Activated T-cell treated with anti-CD3 and anti-CD28 coated beads, Interleukin-2, amount 50 U/mL, for 1 hour (primary cell): ENCODE measurements at places on chromosomes 7 and 10.

- DNase-seq: no peak
Observed at GRCh38 chr10:68139448-68140272, 30.4 kb downstream of the MYPN start.

DNA sequence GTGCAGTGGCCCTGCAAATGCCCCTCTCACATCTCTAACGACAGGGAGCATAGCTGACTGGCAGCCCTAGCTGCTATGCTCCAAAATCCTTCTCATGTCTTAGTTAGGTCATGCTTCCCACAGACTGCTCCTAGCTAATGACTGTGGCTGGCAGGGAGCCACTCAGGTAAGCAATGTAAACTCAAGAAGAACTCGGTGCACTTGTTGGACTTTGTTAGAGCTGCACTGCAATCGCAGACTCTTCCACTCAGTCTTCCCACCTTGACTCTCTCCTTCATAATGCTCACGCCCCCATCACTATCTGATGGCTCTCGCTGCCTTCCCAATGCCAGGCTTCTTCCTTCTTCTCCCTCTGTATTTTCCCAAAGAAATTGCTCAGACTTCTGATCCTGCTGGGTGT, 24.0 kb downstream of the OR9A2 start:
- DNase-seq: no peak

DNA sequence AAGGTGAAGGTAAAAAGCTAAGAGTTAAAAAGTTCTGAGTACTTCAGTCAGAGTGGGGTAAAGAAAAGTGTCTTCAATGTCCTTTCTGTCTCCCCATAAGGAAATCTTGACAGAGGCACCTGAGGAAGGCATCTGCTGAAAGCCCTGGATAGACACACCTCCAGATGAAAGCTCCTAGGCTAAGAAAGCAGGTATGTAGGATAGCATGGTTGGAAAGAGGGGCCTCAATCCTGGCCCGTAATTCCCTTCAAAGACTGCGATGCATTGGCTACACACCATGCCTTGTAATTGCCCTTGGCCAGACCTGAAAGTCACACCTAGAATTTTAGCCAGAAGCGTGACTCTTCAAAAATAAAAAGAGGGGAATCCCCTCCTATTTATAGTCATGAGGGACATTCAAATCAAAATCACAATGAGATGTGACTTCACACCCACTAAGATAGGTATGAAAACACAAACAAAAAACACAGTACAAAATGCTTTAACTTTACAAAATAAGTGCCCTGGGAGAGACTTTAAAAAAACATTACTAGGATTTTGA, 809.7 kb downstream of the IPMK start:
- no peak for DNase-seq

- no peak for DNase-seq
Observed at GRCh38 chr10:28938745-28939144, 261.4 kb downstream of the BAMBI start.

DNA sequence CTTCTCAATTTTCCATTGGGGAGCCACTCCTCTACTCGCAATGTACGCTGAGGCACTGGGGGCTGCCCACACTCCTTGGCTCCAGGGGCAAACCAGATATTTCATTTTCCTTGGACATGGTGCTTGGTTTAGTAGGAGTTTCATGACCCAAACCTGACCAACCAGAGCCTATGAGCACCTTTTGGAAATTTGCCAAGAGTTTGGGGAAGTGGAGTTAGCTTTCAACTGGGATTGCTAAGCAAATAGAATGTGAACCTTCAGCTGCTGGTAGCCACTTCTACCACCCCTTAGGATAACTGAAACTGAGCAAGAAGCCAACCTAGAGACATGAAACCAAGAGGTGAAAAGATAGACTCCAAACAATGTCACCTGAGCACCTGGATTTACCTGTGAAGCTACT, 74.9 kb upstream of the COL13A1 start:
- no peak for DNase-seq

GRCh38 chr7:1777122-1777521, 107.0 kb downstream of the ELFN1 start:
- DNase-seq: no peak

- no peak for DNase-seq
Observed at GRCh38 chr7:45145881-45146280, 11.7 kb upstream of the RAMP3 start.

DNA sequence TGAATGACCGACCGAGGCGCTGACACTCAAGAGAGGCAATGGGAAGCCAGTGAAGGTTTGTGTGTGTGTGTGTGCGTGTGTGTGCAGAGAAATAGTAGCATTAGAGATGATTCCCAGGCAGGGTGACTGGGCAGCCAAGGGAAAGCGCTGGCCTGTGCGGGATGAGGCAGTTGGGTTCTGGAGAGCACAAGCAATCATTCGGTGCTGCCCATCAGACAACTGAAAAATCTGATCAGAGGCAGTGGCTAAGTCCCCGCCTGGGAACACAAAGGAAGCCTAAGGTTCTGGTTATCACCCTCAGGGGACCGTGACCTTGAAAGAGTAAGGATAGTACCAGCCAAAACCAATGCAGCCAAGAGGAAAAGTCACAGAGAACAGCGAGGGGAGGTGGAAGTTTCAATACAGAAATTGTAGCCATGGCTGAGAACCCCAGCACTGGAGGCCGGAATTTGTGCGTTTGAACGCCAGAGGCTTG, 868 bp upstream of the PDCD4 start:
- DNase-seq: no peak

GRCh38 chr7:2757361-2757903, 69.4 kb downstream of the AMZ1 start:
- DNase-seq: no peak

DNA sequence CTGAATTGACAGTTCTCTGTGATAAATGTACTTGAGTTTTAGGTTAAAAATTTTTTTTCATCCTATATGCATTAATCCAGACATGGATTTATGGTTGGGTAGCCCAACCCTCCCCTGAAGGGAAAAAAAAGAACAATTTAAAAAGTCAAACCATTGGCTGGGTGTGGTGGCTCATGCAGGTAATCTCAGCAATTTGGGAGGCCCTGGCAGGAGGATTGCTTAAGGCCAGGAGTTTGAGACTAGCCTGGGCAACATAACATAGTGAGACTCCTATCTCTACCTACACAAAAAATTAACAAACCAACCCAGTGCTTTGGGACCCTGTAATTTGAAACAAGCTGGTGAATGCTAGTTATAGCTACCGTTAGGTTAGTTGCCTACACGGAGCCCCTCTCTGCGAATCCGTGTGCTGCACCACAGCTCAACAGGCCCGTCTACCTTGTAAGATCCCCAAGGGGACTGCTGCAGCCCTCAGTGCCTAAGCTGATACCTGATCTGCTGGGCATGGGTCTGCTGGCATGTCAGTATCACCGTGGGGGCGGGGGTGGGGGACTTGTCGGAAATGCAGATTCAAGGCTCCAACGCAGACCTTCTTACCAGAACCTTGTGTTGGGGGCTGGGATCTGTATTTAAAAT, 32.8 kb downstream of the TSPAN14 start:
- DNase-seq: peak; percentile 16

DNA sequence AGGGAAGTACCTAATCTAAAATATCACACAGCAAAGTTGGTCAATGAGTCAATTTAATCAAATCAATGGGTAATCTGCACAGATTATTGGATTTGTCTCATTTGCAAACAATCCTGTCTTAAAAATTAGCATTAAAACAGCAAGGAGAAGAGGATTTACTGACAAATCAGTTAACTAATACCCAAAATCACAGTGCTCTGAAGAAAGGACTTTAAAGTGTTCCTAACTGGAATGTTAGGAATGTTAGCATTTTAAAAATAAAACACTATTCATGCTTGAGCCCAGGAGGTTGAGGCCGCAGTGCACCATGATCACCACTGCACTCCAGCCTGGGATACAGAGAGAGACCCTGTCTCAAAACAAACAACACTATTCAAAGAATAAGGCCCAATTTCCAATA, 83.1 kb downstream of the CHCHD3 start:
- no peak for DNase-seq

DNA sequence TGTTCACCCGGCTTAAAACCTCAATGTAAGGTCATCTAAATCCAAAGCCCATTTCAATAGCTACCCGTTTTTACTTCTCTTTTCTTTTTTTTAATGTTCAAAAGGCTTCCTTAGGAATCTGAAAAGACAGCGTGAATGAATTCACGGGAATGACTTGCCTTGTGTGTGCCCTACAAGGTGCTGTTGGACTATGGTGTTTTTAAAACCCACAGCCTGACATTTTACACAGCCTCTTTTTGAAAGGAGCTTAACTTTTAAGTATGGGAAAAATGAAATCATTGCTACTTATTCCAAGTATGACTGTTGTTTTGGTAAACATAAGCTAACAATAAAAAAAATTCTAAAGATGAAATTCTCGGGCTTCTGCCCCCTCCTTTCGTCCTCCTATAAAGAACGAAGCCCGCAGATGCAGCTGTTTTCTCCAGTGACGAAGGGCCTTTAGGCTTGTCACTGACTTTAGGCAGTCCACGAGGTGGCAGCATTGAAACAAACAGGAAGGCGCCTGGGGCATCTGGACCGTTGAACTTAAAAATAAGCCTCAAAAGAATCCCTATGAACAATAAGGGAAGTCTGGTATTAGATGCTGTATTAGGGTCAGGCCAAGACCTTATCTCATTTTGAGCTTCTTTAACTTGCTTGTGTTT, 141.3 kb downstream of the NRP1 start:
- peak; percentile 66 for DNase-seq

DNA sequence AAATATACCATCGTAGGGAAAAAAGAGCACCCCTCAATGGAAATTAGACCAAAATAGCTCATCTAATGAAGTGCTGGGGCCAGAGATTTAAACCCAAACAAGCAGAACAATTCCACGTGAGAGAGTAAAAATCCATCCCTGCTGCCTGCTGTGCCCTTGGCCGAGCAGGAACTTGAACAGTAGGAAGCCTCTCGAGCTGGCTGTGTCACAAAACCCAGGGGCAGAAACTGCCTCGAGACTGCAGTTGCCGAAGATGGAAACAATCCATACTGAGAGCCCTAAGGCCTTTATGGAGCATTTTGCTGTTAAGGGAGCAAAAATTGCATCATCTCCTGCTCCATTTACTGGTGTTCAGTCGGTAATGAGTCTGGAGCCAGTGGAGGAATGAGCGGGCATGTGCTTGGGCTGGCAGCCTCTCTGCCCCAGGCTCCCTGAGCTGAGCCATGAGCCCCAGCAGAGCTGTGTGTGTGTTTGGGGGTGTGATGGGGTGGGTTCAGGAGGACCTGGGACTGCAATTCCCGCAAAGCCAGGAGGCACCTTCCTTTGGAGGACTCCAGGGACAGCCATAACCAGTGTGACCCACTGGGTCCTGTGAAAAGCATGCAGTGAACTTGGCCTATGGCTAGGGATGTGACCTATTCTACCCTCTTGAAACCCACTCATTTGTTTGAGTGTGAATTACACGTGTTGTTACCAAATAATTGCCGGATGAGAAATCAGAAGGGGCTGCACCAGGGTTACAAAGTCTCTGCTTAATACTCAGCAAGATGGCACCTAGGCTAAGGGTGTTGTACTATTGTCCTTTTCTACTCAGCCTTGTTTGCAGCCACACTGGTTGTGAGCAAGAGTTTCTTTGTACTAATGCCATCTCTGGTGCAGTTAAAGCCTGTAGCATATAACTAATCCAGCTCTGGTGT, 58.3 kb downstream of the CDHR3 start:
- peak; percentile 31 for DNase-seq

GRCh38 chr7:44194562-44195145, 5.4 kb upstream of the GCK start:
- no peak for DNase-seq

- DNase-seq: no peak
Observed at GRCh38 chr7:135801877-135802276, 53.3 kb upstream of the FAM180A start.

- no peak for DNase-seq
Observed at GRCh38 chr10:105840288-105840770, 1199.2 kb downstream of the SORCS3 start.

GRCh38 chr7:21887353-21887752, 58.3 kb downstream of the CDCA7L start:
- no peak for DNase-seq

- DNase-seq: peak; percentile 54
Observed at GRCh38 chr10:116723428-116724281, 18.7 kb downstream of the HSPA12A start.

GRCh38 chr7:40058636-40059035, 75.8 kb downstream of the MPLKIP start:
- DNase-seq: no peak

GRCh38 chr10:101020427-101021075, 10.4 kb downstream of the PDZD7 start:
- no peak for DNase-seq

- no peak for DNase-seq
Observed at GRCh38 chr7:143239813-143240212, 18.0 kb downstream of the TAS2R40 start.

GRCh38 chr7:135998081-135998480, 20.9 kb upstream of the MTPN start:
- DNase-seq: no peak

GRCh38 chr7:38751416-38751815, 120.2 kb upstream of the AMPH start:
- DNase-seq: no peak

- DNase-seq: no peak
Observed at GRCh38 chr10:3976718-3977117, 191.7 kb upstream of the KLF6 start.

DNA sequence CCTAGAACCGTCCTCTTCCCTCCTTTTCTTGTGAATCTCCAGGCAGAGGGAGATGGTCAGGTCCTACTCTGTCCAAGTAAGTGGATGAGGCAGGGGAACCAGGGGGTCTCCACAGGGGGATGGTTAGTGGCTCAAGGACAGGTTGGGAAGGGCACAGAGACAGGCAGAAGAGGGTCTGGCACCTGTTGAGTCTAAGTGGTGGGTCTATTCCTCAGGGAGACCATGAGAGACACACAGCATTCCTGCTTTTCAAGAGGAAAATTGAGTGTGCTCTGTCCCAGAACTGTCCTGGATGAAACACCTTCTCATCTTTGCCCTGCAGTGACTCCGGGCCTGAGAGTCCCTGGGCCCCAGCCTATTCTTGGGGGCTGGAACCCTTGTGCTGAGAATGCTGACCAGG, 184.8 kb upstream of the GALNT17 start:
- DNase-seq: no peak

GRCh38 chr7:154638286-154638685, 364.6 kb downstream of the PAXIP1 start:
- no peak for DNase-seq

GRCh38 chr7:18063149-18063901, 35.7 kb upstream of the PRPS1L1 start:
- DNase-seq: no peak

GRCh38 chr10:13899941-13900340, 313.2 kb downstream of the PRPF18 start:
- no peak for DNase-seq

- DNase-seq: no peak
Observed at GRCh38 chr7:129471402-129471827, 30.9 kb upstream of the SMKR1 start.

- no peak for DNase-seq
Observed at GRCh38 chr10:60952067-60952845, 8.3 kb upstream of the RHOBTB1 start.
